ENCODE measurements at places on chromosomes 5 and 9.

DNA sequence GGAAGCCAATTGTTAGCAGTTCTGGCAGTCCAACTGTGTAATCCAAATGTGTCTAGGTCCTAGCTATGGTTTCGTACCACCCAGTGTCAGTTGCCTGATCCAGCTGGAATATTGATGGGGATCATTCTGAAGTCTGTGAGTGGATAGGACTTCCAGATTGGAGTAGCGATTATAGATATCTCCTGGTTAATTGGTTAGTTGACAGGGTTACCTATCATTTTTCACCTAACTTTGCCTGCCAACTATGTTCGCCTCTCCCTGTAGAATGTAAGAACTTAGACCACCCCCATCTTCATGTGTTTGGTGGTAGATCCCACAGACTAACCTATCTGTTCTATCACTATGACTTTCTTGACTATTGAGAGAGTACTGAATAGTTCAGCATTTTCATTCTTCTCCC, 59.9 kb downstream of the TEK start:
- DNase-seq: no peak

DNA sequence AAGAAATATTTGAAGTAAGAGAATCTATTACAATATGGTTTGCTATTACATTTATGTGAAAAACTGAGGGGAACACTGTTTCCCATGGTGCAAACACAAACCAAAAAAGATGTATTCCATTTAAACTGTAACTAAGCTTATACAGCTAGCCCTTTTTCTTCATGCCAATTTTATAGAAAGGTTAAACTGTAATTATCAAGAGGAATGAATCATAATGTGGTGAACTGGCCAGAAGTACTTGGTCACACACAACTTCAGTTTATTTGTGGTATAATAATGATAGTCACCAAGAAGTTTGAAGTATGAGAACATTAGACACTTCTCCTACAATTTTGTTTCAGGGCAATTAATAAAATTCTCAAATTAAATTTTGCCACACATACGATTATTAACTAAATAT, 177.9 kb downstream of the XRCC4 start:
- DNase-seq: no peak

- no peak for DNase-seq
These were observed 558.3 kb downstream of the DTWD2 start for GRCh38 chr5:118430076-118430475.

DNA sequence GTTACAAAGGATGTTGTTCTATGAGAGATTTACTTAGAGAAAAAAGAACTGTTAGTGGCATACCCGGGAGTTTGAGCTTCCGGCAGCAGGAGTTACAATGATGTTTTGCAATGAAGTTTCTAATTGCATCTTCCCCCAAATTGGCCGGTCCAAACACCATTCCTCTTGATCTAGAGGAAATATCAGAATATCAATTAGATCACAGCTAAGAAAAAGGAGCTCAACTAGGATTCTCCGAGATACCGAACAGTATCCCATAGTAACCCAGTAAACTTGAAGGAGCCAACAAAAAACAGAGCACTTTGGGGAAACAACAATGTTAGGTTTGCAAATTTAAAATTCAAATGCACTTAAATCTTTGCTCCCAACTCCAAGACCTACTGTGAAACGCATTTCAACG, 159.5 kb downstream of the TRPM6 start:
- DNase-seq: no peak

DNA sequence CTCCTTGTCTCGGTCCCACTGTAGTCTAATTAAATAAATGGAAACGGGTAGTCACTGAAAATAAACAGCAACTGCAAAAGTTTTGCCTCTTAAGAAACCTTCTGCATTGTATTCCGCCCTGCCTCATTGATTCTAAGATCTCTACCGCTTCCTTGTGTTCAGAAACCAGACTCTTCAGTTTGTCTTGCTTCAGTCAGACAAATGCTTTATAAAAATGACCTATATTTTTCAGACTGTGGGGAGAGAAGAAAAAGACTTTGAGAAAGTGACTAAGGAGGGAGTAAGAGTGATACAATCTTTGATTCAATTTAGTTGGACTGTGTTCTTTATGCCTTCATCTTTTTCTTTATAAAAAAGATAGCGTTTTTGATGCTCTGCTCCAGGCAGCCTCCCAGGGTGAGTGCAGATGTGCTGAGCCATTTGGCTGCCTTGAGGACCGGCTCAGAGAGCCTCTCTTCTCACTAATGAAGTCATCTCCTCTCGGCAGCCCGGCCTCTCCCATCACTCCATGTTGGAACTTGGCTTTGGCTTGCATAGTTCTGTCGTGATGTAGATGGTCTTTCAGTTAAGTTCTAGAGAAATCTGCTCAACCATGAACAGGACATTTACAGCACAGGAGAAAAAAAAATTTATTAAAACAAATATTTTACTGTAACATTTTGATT, 4.0 kb upstream of the VCAN start:
- no peak for DNase-seq

GRCh38 chr5:128121651-128122050, 38.1 kb downstream of the SLC12A2 start:
- no peak for DNase-seq

DNA sequence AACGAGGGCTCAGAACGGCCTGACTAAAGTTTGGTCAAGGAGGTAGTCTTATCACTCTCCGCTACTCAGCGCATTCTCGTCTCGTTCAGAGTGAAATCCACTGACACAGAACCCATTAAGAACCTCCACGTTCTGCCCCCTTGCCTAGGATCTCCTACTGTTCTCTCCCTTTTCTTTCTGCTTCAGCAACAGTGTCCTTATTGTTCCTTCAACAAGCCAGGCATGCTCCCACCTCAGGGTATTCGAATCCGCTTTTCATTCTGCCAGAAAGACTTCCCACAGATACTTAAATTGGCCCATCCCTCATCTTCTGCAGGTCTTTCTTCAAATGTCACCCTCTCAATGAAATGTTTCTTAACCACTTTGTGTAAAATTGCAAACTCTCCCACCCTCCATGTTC, 4.3 kb upstream of the ZNF354C start:
- no peak for DNase-seq

GRCh38 chr9:136996361-136997292, at the start of gene CLIC3:
Gene CLIC3 (minus strand): TSS chr9:136996568. CDS start chr9:136996543, 25 bp downstream.
- no peak for DNase-seq

DNA sequence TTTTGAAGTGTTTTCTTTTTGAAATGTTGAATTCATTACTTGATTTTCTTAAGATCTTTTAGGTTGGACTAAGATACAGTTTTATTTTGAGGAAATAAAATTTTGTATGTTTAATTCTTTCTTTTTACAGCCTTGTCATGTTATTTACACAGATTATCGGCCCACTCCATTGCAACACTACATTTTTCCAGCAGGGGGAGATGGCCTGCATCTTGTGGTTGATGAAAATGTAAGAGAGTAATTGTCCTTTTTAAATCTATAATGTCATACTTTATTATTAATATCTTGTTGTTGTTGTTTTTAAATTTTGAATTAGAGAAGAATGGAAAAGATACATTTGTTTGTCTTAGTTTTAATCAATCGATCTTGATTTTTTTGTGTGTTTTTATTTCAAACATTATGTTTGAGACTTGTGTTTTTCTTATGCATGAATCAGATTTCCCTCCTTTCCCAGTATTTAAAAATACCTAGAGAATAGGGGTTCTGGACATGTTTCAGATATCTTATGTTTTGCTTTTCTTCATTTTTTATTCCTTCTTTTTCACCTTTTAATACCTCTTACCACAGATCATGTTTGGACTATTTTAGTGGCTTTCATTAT, 36.7 kb downstream of the MTREX start:
- no peak for DNase-seq

- DNase-seq: no peak
These were observed 43.9 kb downstream of the MAPKAP1 start for GRCh38 chr9:125663127-125663526.

DNA sequence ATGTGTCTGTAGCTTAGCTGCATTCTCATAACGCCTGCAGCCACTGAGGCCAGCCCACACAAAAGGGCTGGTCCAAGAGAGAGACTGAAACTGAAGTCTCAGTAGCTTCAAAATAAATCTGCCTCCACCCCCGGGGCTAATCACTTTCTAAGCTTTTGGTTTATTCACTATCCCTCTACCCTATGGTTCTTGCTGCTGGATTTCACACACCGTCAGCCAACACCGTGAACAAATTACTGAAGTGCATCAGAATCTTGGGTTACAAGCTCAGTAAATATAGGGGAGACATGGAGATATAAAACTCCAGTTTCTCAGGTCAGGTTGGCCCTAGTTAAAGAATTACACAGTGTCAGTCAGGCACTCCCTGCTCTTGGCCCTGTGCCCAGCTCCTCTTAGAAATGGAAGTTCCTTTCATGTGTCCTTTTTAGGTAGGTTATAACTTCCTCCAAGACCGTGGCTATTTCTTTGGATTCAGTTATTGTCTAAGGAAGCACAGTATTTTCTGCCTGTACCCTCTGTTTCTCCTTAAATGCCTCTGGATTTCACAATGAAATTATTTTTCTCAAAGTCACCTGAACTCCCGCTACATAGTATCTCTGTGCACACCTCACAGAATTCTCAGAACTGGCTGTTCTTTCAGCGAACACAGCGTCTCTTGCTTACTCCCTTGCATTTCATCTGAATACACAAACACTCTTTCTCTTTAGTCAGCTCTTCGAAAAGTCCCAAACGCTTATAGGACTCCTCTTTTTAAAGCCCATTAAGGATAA, 112.5 kb downstream of the FAM174A start:
- DNase-seq: no peak

DNA sequence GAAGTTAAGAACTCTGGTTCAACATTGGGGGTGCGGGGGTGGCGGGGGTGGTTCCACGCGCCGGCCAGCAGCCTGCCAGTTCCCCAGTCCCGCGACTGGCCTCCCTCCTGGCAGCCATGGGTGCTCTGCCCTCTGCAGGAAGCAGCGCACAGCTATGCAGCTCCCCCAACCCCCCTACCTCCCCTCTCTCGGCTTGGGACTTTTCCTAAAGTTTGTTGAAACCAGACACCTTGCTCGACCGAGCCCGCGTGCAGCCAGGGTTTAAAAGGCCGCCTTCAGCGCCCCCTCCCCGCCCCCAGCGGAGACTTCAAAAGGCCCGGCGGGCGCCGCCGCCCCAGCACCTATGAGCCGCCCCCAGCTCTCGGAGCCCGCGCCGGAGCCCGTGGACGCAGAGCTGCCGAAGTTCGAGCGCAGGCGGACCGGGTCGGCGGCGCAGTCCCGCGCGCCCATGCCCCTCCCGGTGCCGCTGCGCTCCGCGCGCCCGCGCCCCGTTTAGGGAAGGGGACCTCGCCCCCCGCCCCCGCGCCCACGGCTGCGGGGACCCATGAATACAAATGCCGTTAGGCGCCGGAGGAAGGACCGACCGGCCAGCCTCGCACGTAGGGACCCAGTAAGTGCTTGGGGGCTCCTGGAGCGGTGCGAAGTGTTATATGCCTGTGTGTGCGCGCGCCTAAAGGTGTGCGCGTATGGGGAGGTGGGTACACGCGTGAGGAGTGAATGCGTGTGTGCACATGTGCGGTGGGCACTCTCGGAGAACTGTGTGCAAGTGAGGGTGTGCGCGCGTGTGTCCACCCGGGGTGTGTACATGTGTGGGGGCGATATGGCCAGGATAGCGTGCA, 1.4 kb upstream of the COL27A1 start:
- no peak for DNase-seq

GRCh38 chr5:15021266-15022046, 149.9 kb upstream of the ANKH start:
- no peak for DNase-seq

DNA sequence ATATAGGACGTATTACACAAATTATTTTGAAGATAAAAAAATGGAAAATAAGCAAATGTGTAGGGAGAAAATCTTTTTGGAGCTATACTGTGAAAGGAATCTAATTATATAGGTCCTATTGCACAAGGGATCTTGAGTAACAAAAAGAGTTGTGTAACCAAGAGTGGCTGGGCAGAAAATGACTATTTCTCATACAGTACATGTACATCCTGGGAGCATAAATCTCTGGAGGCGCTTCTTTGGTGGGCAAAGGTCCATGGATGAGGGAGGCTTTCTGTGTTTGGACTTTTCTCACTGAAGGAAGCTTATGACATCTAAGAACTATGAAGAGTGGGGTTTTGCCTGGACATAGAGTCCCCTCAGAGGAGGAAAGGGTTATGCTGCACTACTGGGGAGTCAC, 29.8 kb downstream of the ANKS6 start:
- no peak for DNase-seq

DNA sequence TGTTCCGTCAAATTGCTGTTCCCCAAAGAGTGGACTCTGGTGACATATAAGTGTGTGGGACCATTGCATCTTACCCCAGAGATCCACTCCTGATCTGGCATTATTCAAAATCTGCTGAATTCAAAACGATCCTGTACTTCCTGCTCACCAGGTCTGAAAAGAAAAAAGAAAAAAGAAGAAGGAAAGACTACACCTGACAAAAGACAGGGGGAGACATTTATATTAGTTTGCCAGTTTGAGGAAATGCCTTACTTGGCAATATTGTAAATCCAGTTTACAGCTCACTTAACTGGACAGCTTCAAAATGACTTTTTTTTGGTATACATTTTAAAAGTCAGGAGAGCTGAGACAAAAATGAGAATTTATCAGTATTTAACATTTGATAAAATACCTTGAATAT, 15.0 kb upstream of the GRHPR start:
- DNase-seq: no peak

DNA sequence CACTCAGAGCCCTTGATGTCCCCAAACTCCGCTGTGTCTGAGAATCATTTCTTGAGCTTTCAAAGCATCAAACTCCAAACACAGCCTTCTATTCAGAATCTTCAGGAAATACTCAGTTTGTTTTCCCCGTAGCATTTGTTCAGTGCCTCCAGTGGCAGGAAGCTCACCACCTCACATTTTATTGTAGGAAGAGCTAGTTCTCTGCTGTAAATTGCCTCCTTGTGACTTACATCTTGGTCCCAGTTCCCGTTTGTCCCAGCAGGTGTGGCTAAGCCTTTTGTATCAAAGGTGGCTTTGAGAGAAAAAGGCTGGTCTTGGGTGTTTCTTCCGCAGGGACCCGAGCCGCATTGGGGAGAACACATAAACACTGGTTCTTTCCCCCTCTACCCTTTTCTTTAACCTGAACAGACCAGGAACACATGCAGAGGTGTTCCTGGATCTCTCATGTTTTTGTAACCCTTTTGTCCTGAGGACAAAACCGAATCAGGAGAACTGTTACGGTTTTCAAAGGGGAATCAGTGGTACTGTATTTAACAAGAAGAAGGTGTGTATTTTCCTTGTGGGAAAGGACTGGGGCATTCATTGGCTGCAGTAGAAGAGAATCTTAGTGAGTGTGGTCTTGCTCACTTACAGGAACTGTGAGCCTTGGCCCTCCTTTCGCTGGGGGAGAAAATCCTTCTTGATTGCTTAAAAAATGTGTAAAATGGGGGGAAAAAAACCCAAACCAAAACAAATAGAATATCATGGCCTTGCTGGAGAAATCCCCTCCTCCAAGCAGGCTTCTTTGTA, 1.9 kb downstream of the OSMR start:
- no peak for DNase-seq

GRCh38 chr9:132595319-132595718, 12.9 kb downstream of the BARHL1 start:
- no peak for DNase-seq

DNA sequence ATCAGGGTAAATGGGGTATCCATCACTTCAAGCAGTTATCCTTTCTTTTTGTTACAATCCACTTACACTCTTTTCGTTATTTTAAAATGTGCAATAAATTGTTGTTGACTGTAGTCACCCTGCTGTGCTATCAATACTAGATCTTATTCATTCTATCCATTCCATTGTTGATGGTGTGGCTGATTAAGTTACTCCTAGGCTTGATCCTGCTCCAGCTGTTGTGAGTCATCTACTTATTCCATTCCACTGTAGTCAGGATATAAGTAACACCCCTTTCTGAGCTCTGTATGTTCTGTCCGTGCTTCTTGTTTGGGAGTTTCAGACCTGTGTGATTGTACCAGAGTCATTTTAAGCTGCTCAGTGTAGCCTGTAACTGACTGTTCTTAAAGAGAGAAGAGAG, 122.5 kb upstream of the RUSC2 start:
- no peak for DNase-seq

All from NCI-H2081 treated with DMSO at 0.1 percent for 48 hours (cell line).